ENCODE measurements at places on chromosomes 5 and 9.

DNA sequence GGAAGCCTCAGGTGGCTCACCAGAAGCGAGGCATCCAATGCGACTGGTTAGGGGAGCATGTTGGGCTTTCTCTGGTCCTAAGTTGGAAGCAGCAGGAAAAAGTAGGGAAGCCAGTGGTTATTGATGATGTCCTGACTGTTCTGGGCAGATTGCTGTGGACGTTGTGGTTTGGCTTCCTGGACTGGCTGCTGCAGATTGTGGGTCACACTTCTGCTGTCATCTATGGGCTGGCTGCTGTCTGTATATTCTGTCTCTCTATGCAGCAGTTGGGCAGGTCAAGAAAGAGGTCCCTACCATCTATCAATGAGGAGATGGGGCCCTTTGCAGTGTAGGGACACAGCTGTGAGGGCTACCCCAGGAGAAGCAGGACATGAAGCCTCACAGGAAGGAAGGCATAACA is 13.5 kb upstream of the MARCHF6 start:
- H3K36me3 ChIP-seq: no peaks in the 10 kb centered on the region
- H3K4me3 ChIP-seq: no peak overlapping the region
- no peak overlapping the region for H3K27ac ChIP-seq

DNA sequence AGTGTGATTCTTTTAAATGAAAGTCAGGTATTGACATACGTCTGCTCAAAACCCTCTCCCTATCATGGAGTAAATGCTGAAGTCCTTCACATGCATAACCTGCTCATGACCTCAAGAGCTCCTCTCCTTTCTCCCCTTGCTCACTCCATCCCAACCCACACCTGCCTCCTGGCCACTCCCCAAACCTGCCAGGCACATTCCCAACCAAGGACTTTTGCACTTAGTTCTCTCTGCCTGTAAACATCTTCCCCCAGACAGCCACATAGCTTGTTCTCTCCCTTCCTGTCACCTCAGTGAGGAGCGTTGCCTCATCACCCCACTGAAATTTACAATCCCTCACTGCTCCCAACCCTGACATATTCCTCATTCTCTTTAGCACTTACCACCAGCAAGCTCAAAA is 8.7 kb downstream of the SETD9 start:
- H3K36me3 ChIP-seq: no peaks in the 10 kb centered on the region
- H3K4me3 ChIP-seq: no peak overlapping the region
- H3K4me1 ChIP-seq: no peaks in the 10 kb centered on the region
- peak; percentile 44 for DNase-seq
- H3K27ac ChIP-seq: no peak overlapping the region
- no peaks in the 10 kb centered on the region for H3K27me3 ChIP-seq

GRCh38 chr5:83877911-83878706 is 157.5 kb upstream of the HAPLN1 start:
- H3K4me1 ChIP-seq: no peaks in the 10 kb centered on the region
- DNase-seq: no peak
- H3K4me3 ChIP-seq: no peak overlapping the region
- no peaks in the 10 kb centered on the region for H3K27me3 ChIP-seq

DNA sequence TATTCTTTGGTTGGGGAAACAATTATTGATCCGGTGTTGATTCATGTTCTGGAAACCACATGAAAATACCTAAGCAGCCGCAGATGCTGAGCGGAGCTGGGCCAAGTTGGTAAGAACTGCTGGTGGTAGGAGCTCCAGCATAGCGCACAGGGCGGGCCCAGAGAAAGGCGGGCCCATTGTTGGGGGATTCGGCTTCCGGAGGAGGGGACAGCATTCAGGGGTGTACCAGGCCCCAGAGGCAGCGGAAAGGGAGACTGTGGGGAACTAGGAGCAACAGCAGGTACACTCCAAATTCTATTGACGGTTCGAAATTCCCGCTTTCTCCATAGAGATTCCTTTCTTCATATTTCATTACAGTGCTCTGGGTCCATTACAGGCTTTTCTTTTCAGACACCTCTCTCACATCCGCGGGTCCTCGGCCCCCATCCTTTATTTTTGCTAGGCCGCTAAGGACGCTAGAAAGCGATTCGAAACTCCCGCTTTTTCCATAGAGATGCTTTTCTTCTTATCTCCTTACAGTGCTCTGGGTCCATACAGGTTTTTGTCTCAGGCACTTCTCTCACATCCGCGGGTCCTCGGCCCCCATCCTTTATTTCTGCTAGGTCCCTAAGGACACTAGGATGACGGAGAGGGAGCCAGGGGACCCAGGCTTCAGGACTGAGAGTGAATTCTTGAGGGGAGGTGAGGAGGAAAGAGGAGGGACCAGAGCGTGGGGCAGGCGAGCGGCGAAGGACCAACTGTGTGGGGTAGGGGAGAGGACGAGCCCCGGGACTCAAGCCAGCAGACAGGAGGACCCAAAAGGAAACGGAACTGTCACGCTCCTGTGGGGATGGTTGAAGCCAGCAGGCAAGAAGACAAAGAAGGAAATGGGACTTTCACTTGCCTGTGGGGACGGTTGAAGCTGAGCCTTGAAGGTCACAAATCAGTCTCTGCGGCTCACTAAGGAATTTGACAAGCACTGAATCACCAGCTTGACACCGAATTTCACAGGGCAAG is at the start of gene CCDC152:
Gene CCDC152, plus strand, starts transcription at position 213 of the 996 bp plus-strand sequence. CDS start 2,304 bp downstream, outside the sequence.
- H3K4me1 ChIP-seq: no peaks in the 10 kb centered on the region
- H3K27ac ChIP-seq: no peak within 1 kb of the TSS
- H3K27me3 ChIP-seq: peaks cover 5% of the 10 kb centered on the region
- DNase-seq: no peak

DNA sequence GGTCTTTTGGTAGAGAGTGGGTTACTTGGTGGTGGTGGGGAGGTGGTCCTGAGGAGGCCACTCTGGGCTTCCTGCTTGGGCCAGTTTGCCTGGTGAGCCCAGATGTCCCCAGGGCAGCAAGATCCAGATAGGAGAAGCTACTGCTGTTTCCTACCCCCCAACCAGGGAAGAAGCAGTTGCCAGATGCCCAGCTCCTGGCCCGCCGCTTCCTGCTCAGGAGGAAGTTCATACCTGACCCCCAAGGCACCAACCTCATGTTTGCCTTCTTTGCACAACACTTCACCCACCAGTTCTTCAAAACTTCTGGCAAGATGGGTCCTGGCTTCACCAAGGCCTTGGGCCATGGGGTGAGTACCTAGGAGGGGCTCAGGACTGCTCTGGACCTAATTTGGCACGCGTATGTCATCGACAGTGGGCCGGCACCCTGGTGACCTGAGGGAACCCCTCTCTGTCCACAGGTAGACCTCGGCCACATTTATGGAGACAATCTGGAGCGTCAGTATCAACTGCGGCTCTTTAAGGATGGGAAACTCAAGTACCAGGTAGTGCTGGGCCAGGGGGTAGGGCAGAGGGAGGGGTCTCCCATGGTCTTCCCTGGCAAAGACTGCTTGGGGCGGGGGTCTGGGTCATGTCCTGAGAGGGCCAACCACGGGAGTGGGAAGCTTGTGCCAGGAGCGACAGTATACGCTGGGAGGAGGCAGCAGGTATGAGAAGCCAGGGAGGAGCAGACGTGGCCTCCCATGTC is 10.6 kb downstream of the PTGS1 start:
- H3K36me3 ChIP-seq: no peaks in the 10 kb centered on the region
- no peaks in the 10 kb centered on the region for H3K4me1 ChIP-seq
- H3K27ac ChIP-seq: no peak overlapping the region
- H3K27me3 ChIP-seq: no peaks in the 10 kb centered on the region

DNA sequence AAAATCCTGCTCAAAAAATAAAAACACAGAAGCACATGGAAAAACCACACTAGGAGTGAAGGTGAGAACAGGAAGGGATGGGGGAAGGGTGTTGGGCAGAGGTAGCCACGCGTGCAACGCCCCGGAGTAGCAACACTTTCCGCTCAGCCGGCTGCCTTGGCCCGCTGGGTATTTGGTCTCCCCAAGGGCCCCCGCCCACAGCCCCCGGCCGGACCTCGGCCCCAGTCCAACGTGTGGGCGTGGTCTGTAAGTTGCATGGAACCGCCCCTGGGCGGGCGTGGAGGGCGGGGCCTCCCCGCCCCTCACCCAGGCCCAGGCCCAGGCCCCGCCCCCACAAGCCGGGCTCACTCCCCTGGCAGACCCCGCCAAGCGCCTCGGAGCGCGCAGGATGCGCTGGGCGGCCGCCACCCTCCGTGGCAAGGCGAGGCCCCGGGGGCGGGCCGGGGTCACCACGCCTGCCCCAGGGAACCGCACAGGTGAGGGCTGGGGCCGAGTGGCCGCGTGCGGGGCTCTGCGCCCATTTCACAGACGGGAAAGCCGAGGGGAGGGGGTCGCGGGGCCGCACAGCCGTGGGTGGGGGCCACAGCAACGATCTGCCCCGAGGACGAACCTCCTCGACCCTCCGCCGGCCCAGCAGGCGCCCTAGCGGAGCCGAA is at the start of gene SUSD3:
Gene SUSD3, plus strand, starts transcription at position 347 of the 656 bp plus-strand sequence. Its CDS starts 42 bp downstream, at position 389.
- peaks cover 6% of the 10 kb centered on the region for H3K4me1 ChIP-seq
- no peaks in the 10 kb centered on the region for H3K36me3 ChIP-seq
- H3K4me3 ChIP-seq: peak within 1 kb of the TSS; percentile 74
- H3K27ac ChIP-seq: peak within 1 kb of the TSS; percentile 61

DNA sequence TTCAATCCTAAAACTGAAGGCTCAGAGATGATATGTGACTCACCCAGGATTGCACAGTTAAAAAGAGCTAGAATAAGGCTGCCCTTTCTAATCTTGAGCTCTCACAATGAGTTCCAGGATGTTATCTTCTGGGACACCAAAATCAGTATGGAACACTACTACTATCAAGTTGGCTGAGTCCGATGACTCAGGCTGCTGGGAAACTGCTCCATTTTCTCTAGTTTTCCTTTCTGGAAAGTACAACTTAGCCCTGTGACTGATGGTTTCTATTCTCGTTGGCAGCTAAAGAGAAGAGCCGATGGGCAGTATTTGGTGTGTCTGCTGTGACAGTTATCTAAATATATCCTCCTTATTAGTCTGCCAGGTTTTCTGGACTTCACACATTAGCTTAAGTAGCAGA is 37.9 kb upstream of the DPYSL3 start:
- no peaks in the 10 kb centered on the region for H3K27me3 ChIP-seq
- DNase-seq: no peak
- no peaks in the 10 kb centered on the region for H3K4me1 ChIP-seq
- H3K4me3 ChIP-seq: no peak overlapping the region

GRCh38 chr9:18821788-18822187 is 211.2 kb downstream of the SAXO1 start:
- peaks cover 5% of the 10 kb centered on the region for H3K4me1 ChIP-seq
- H3K27me3 ChIP-seq: no peaks in the 10 kb centered on the region
- no peaks in the 10 kb centered on the region for H3K36me3 ChIP-seq
- H3K4me3 ChIP-seq: no peak overlapping the region

GRCh38 chr5:40551496-40552491 is 127.9 kb upstream of the PTGER4 start:
- H3K36me3 ChIP-seq: no peaks in the 10 kb centered on the region
- no peaks in the 10 kb centered on the region for H3K4me1 ChIP-seq
- no peak overlapping the region for H3K4me3 ChIP-seq
- DNase-seq: no peak

- no peaks in the 10 kb centered on the region for H3K27me3 ChIP-seq
- H3K4me1 ChIP-seq: no peaks in the 10 kb centered on the region
- no peak overlapping the region for H3K4me3 ChIP-seq
- peaks cover 12% of the 10 kb centered on the region for H3K36me3 ChIP-seq
- no peak overlapping the region for H3K27ac ChIP-seq
These were observed 63.1 kb downstream of the GRAMD2B start for GRCh38 chr5:126486332-126486731.

DNA sequence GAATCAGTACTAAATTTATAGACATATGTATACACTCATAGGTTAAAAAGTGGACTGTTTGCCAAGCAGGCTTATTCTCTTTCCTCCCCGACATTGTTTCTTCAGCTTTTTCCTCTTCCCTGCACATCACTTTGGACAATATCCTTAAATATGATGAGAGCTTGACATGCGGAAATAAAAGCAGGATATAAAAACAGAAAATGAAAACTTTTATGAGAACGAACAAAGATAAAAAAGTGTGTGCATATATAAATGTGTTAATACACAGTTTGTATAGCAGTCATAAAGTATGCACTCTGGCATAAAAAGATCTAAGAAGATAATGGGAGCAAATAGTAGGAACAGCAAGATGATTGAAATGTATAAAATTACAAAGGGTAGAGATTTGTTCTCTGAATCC is 86.4 kb upstream of the IFNE start:
- H3K4me3 ChIP-seq: no peak overlapping the region
- peaks cover 8% of the 10 kb centered on the region for H3K27me3 ChIP-seq
- H3K36me3 ChIP-seq: no peaks in the 10 kb centered on the region
- no peak for DNase-seq
- H3K27ac ChIP-seq: no peak overlapping the region
- H3K4me1 ChIP-seq: no peaks in the 10 kb centered on the region

DNA sequence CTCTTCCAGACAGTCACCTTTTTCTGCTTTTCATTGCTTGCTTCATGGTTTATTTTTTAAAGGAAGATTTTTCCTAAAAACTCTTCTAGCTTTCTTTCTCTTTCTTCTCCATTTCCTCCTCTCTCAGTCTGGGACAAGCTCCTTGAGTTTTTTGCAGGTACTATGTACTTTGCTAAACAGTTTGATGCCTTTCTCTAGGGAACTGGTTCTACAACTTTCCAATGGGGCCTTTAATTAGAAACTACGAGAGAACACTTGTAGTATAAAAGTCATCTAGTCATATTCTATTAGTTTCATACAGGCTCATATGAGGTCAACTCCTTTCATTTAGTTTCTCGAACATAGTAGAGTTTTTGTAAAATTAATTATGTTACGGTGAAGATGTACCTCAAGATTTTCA is 189.6 kb downstream of the DOCK8 start:
- no peaks in the 10 kb centered on the region for H3K4me1 ChIP-seq
- H3K27me3 ChIP-seq: no peaks in the 10 kb centered on the region
- no peaks in the 10 kb centered on the region for H3K36me3 ChIP-seq
- H3K4me3 ChIP-seq: no peak overlapping the region

- no peaks in the 10 kb centered on the region for H3K36me3 ChIP-seq
- H3K27ac ChIP-seq: no peak overlapping the region
- H3K4me1 ChIP-seq: no peaks in the 10 kb centered on the region
These were observed 19.7 kb upstream of the MLLT3 start for GRCh38 chr9:20642045-20642444.

- no peaks in the 10 kb centered on the region for H3K36me3 ChIP-seq
- H3K4me1 ChIP-seq: no peaks in the 10 kb centered on the region
- H3K27ac ChIP-seq: no peak overlapping the region
- no peaks in the 10 kb centered on the region for H3K27me3 ChIP-seq
These were observed 265.9 kb downstream of the ICE1 start for GRCh38 chr5:5688194-5688924.

- H3K4me3 ChIP-seq: no peak overlapping the region
- H3K27me3 ChIP-seq: peaks cover 6% of the 10 kb centered on the region
- H3K4me1 ChIP-seq: no peaks in the 10 kb centered on the region
- H3K27ac ChIP-seq: no peak overlapping the region
- no peaks in the 10 kb centered on the region for H3K36me3 ChIP-seq
These were observed 9.8 kb upstream of the OLFM1 start for GRCh38 chr9:135077497-135078200.

GRCh38 chr5:1879292-1880263 is 3.1 kb downstream of the IRX4 start:
- no peaks in the 10 kb centered on the region for H3K4me1 ChIP-seq
- H3K27ac ChIP-seq: no peak overlapping the region
- H3K4me3 ChIP-seq: no peak overlapping the region

DNA sequence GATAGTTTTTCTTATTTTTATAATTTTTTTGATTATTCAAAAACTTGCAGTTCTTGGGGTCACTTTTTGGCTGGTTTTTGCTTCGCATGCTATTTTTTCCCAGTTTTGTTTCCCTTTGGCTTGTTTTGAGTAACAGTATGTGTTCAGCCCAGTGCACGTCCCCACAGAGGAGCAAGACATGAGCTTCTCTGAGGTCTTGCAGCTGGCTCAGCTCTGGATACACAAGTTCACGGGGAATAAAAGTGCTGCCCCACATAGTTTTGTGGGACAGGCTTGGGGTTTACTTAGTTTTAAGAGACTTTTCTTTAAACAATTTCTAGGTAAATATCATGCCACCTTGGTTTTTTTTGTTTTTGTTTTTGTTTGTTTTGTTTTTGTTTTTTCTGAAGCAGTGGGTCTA is 297.8 kb upstream of the IRX1 start:
- no peaks in the 10 kb centered on the region for H3K27me3 ChIP-seq
- H3K4me3 ChIP-seq: no peak overlapping the region
- no peak for DNase-seq
- H3K27ac ChIP-seq: no peak overlapping the region
- H3K4me1 ChIP-seq: no peaks in the 10 kb centered on the region
